ENCODE measurements at places on chromosomes 3 and 15. TPM values are rescaled to one million over a fixed set of nuclear protein-coding genes. Genes with fewer than 3 reads are reported as not detected.

HRG gene
- 0.13 TPM for total RNA-seq

SEC11A gene
- total RNA-seq = 106 TPM

PPARG gene
- total RNA-seq = 0.16 TPM

CEMIP gene
- 0.44 TPM for total RNA-seq

P3H2 gene
- 69.4 TPM for total RNA-seq

CHDH gene
- total RNA-seq = 8.3 TPM

CYP11A1 gene
- total RNA-seq = 0.29 TPM

RHCG gene
- not detected for total RNA-seq

GRCh38 chr3:60046210-60046609 is 996.4 kb upstream of the CFAP20DC start:
- H3K4me3 ChIP-seq = no peak overlapping the region
- no peaks in the 10 kb centered on the region for H3K36me3 ChIP-seq
- H3K4me1 ChIP-seq = no peaks in the 10 kb centered on the region
- H3K27ac ChIP-seq = no peak overlapping the region
- no peaks in the 10 kb centered on the region for H3K27me3 ChIP-seq

DNA sequence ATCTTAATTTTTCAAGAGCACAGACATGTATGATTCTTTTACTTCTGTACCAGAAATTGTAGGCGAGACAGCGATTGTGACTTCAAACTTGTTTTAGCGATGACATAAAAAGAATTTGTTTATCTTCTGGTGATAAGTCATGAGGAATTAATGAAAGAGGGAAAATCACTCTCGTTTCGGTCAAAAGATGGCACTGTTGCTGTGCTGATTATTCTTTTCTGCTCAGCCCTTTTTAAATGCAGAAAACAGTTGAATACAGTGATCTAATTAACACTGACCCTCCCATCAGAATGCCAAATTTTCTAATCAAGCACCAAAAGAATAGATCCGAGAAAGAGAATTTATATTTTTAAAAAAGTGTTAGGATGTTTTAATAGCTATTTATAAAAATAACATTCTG is 52.6 kb downstream of the NSUN3 start:
- DNase-seq = no peak
- peaks cover 7% of the 10 kb centered on the region for H3K36me3 ChIP-seq
- no peak overlapping the region for H3K4me3 ChIP-seq
- no peaks in the 10 kb centered on the region for H3K4me1 ChIP-seq
- no peaks in the 10 kb centered on the region for H3K27me3 ChIP-seq

GRCh38 chr3:58052373-58053273 is 44.4 kb downstream of the FLNB start:
- no peaks in the 10 kb centered on the region for H3K27me3 ChIP-seq
- no peak for DNase-seq
- H3K36me3 ChIP-seq = no peaks in the 10 kb centered on the region

DNA sequence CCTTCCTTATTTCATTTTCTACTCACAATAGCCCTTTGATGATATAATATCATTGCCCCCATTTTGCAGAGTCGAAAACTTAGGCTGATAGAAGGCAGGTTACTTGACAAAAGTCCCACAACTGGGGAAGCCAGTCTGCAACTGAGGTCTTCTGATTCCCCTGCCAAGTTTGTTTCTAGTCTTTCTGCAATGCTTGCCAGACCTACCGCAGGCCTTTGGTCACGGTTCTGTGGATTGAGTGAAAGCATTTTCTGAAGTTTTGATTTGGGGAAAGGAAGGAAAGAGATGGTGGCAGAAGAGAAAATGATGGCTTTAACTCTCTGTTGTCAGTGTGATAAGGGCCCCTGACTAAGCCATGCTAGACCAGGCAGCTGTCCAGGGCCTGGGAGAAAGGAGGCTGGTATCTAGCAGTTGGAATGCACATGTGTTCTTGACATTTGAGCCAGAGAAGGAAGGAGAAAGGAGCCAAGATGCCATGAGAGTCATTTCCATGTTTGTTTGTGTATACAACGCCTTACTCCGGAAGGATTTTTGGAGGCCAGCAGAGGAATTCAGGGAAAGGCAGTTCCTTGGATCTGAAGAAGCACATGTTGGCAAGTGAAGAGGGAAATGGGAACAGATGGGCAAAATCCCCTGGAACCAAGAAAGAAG is 29.9 kb downstream of the FAH start:
- no peak for DNase-seq
- H3K27me3 ChIP-seq = no peaks in the 10 kb centered on the region
- H3K27ac ChIP-seq = no peak overlapping the region
- H3K4me1 ChIP-seq = no peaks in the 10 kb centered on the region
- peaks cover 8% of the 10 kb centered on the region for H3K36me3 ChIP-seq

DNA sequence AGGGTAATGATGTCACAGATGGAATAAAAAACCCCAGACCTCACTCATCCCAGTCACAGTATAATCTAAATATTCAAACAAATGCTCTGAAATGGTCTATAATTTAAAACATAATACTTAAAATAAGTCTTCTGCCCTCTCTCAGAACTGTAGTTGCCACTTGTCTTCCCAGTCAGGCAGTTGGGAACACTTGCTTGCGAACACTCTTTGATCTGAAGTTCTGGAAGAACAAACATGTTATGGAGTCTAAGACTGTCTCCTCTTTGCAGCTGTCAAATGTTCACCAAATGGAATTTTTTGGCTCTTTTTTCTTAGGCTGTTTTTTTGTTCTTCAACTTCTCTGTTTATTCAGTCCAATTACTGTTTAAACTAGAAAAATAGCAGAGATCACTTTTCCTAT is 711.1 kb upstream of the GOLIM4 start:
- no peak for DNase-seq
- no peaks in the 10 kb centered on the region for H3K27me3 ChIP-seq
- H3K4me1 ChIP-seq = no peaks in the 10 kb centered on the region
- H3K27ac ChIP-seq = no peak overlapping the region
- no peak overlapping the region for H3K4me3 ChIP-seq

- no peaks in the 10 kb centered on the region for H3K36me3 ChIP-seq
- no peak overlapping the region for H3K27ac ChIP-seq
- DNase-seq = no peak
Observed at GRCh38 chr15:58165661-58166060, 27.5 kb downstream of the AQP9 start.

- no peak overlapping the region for H3K27ac ChIP-seq
- DNase-seq = no peak
- H3K36me3 ChIP-seq = no peaks in the 10 kb centered on the region
- no peak overlapping the region for H3K4me3 ChIP-seq
- H3K4me1 ChIP-seq = no peaks in the 10 kb centered on the region
- H3K27me3 ChIP-seq = no peaks in the 10 kb centered on the region
Observed at GRCh38 chr3:127296166-127296565, 8.3 kb upstream of the PRR20G start.

DNA sequence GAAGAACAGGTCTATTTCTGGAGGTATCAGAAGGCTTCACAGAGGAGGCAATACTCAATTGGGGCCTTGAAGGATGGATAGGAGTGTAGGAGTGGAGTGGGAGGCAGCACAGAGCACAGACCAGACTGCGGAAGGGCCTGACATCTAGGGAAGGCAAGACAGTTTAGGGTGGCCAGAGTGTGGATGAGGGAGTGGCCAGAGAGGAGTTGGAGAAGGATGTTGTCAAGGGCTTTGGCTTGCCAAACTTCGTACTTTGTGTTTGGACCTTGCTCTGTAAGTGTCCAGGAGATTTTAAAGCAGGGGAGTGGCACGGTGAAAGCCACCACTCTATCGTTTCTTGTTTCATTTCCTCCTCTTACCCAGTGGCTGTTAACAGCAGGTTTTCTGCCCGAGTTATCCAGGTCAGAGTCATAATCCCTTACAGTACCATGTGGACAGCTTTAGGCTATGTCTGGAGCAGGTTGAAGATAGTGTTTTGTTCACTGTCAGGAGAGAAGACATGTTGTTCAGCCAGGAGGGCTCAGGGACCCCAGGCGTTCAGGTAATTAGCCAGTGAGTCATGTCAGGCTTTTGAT is 12.3 kb downstream of the SMAD3 start:
- H3K4me3 ChIP-seq = no peak overlapping the region
- no peaks in the 10 kb centered on the region for H3K27me3 ChIP-seq
- no peak for DNase-seq

GRCh38 chr3:98376631-98377030 is 13.8 kb upstream of the OR5K3 start:
- H3K27me3 ChIP-seq = no peaks in the 10 kb centered on the region
- no peaks in the 10 kb centered on the region for H3K36me3 ChIP-seq
- H3K27ac ChIP-seq = no peak overlapping the region
- no peak overlapping the region for H3K4me3 ChIP-seq

DNA sequence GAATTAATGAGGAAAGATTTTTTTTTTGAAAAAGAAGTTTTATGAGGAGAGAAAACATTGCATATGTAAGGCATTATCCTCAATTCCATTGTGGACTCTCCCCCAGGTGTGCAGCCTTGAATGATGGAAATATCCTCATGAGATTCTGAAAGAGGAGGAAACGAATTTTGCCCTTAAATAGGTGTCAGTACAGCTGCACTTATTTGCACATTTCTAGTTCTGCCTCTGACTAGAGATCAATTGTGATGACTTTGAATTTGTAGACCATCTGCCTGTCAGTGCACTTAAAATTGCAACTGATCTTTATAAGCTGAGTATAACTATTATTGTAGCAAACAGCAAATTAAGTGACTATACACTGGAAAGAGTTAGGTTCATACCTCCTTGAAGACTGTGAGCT is 141.8 kb downstream of the UBE2E2 start:
- DNase-seq = no peak
- H3K27me3 ChIP-seq = no peaks in the 10 kb centered on the region
- no peak overlapping the region for H3K27ac ChIP-seq
- peaks cover 22% of the 10 kb centered on the region for H3K4me1 ChIP-seq
- no peak overlapping the region for H3K4me3 ChIP-seq
- H3K36me3 ChIP-seq = no peaks in the 10 kb centered on the region

- no peak overlapping the region for H3K4me3 ChIP-seq
- H3K4me1 ChIP-seq = peaks cover 48% of the 10 kb centered on the region
- peaks cover 26% of the 10 kb centered on the region for H3K36me3 ChIP-seq
- no peak for DNase-seq
- no peaks in the 10 kb centered on the region for H3K27me3 ChIP-seq
Observed at GRCh38 chr3:16496008-16496407, 17.5 kb downstream of the RFTN1 start.

DNA sequence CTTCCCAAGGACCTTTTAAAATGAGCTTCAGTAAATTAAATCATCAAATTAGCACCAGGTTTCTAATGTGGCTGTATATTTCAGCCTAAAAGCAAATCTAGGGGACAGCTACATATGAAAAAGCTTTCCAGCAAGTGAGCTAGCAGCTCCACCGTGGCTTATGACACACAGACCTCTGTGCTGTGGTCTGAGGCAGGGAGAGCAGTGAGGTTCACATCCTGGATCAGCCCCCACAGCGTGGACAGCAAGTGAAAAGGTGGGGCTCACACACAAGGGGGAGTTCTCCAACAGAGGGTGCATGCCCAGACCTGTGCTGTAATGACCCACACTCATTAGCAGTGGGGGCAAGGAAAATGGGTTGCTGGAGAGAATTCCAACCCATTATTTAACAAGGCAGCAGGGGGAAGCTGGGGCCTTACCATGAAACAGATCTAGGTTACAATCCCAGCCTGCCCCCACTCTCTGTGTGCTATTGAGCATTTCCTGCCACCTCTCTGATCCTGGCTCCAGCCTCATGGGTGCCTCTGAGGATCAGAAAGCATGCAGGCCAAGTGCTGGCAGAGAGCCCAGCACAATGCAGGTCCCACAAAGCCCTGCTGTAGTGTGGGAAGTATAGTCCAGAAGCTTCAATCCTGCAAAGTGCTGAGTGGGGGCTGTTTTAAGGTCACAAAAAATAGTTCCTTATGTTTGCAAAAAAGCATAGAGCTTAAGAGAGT is 48.2 kb downstream of the RASGRF1 start:
- H3K27ac ChIP-seq = no peak overlapping the region
- H3K27me3 ChIP-seq = no peaks in the 10 kb centered on the region
- H3K4me3 ChIP-seq = no peak overlapping the region
- no peaks in the 10 kb centered on the region for H3K36me3 ChIP-seq
- H3K4me1 ChIP-seq = no peaks in the 10 kb centered on the region

- H3K36me3 ChIP-seq = no peaks in the 10 kb centered on the region
- no peaks in the 10 kb centered on the region for H3K27me3 ChIP-seq
- H3K4me1 ChIP-seq = no peaks in the 10 kb centered on the region
- H3K4me3 ChIP-seq = no peak overlapping the region
- no peak overlapping the region for H3K27ac ChIP-seq
Observed at GRCh38 chr3:82178291-82178690, 416.8 kb upstream of the GBE1 start.

Data from GM12878 (cell line).